ENCODE measurements at places on chromosomes 11 and 22. TPM values are rescaled to one million over a fixed set of nuclear protein-coding genes. Genes with fewer than 3 reads are reported as not detected.

The TNNT3 gene
- total RNA-seq, result not detected

The MS4A7 gene
- total RNA-seq, result not detected

The HMBS gene
- 13.5 TPM for total RNA-seq

The OR52N4 gene
- total RNA-seq, result not detected
